Neuronal stem cell (in vitro differentiated cells): ENCODE measurements at places on chromosomes 5 and 9.

- no peak for DNase-seq
Measured at GRCh38 chr5:68446487-68446894, 230.9 kb downstream of the PIK3R1 start.

GRCh38 chr5:33073881-33074327 is 362.8 kb downstream of the NPR3 start:
- DNase-seq: no peak

DNA sequence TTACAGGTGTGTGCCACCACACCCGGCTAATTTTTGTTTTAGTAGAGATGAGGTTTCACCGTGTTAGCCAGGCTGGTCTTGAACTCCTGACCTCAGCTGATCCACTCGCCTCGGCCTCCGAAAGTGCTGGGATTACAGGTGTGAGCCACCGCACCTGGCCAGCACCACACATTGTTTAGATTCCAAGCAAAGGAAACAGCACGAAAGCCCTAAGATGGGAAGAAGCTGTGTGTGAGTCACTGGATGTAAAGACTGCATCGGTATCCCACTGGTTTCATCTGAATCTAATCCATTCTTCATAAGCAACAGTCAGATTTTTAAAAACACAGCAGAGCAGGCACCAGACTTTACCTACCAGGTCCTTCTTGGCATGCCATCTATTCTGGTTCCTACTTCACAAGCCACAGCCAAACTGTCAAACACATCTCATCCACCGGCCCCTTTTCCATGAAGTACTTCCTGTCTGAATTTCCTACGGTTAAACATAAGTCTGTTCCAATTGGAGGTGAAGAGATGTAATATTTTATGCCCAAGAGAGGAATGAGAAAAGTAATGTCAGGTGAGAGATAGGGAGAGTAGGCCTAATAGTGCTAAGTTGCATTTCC is 17.4 kb downstream of the UBTD2 start:
- no peak for DNase-seq

GRCh38 chr5:150540615-150541396 is 32.9 kb downstream of the NDST1 start:
- DNase-seq: no peak

DNA sequence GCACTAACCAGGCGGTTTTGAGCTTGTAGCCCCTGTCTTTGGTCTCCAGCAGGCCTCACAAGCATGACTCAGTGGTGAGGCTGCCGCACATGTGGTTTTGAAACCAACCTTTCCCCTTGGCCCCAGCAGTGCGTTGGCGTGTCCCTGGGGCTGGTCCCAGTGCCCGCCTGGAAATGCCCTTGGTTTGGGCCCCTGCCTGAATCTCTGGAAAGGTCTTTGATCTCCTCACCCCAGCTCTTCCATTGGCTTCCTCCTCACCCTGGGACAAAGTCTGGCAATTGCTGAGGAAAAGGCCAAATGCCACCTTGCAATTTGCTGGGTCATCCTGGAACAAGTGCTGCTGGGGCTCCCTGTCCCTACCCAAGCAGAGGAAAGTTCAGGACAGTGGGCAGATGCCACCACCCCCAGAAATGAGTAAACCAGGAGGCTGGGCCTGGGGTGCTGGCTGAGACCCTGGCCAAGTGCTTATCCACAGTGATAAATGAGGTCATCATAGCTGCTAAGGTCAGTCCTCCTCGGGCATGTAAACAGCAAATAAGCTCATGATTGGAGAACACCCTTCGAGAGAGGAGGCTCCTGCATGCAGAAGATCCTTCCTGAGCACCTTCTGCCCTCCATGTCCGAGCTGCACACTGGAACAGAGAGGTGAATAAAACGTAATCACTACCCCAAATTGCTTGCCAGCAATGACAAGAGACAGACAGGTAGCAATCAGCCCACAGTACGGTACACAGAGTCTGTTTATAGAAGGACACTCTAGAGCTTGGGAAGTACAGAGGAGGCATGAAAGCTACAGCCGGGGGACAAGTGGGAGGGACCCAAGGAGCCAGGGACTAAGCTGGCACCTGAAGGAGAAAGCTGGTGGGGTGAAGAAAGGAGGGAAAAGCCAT is 98.9 kb upstream of the CPEB4 start:
- DNase-seq: no peak

DNA sequence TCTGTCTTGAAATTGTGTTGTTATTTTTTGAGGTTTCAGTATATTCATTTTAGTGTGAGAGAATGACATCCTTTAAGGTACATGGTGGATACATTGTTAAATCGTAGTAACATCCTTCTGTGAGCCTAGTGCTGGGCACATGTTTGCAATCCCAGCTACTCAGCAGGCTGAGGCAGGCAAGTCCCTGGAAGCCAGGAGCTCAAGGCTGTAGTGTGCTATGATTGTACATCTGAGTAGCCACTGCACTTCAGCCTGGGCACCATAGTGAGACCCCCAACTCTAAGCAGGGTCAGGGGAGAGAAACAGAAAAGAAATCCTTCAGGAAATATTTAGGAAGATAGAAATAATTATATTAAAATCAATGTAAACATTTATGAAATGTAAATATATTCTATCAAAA is 62.3 kb downstream of the ZCCHC7 start:
- no peak for DNase-seq

GRCh38 chr9:90921969-90922368 is 120.3 kb downstream of the SYK start:
- DNase-seq: no peak

DNA sequence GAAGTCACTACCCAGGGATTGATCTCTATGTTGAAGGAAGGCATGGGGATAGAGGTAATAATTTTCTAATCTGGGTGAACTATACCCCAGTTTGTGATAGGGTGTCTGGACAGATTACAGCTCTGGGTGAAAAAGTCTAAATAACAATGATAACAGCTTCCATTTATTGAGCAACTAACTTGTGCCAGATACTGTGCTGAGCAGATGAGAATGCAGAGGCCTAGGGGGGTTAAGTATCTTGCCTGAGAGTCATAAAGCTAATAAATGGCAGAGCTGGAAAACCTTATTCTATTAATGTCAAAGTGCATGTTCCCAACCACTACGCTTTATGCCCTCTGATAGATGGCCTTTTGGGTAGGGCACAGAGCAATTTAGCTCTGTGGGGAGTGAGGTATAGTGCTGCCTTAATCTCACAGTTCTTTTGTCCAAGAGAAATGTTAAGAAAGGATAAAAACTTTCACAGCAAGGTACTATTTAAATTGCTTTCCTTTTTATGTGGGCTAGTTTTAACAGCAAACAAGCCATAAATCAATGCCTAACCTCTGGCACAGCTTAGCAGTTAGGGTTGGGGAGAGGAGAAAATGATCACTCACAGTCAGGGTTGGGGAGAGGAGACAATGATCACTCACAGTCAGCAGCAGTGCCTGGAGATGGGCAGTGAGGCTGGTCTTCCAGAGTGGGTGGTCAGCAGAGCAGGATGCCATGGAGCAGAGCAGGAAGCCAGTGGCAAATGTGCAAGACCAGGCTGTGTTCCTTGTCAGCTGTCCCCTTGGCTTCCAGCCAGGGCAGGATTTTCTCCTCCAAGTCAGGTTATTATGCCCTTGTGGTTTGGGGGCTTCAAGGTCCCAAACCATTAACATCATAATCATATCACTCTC is 187.0 kb downstream of the CARTPT start:
- no peak for DNase-seq

DNA sequence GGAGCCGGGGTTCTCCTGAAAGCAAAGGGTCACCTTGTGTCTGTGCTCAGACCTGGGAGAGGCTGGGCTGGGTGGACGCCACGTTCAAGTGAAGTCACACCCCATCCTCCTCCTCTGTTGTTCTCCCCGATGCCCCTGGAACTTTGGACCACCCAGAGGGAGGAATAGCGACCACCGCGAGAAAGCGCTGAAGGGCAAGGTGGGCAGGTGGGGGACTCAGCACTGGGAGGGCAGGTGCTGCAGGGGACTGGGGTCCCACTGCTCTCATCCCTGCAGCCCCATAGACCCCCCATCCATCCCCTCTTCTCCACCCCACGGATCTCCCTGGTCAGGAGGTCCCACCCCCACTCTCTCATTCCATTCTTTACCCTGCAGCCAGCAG is 48.8 kb upstream of the COL5A1 start:
- no peak for DNase-seq

GRCh38 chr5:36279054-36279698 is 22.5 kb downstream of the RANBP3L start:
- DNase-seq: no peak

DNA sequence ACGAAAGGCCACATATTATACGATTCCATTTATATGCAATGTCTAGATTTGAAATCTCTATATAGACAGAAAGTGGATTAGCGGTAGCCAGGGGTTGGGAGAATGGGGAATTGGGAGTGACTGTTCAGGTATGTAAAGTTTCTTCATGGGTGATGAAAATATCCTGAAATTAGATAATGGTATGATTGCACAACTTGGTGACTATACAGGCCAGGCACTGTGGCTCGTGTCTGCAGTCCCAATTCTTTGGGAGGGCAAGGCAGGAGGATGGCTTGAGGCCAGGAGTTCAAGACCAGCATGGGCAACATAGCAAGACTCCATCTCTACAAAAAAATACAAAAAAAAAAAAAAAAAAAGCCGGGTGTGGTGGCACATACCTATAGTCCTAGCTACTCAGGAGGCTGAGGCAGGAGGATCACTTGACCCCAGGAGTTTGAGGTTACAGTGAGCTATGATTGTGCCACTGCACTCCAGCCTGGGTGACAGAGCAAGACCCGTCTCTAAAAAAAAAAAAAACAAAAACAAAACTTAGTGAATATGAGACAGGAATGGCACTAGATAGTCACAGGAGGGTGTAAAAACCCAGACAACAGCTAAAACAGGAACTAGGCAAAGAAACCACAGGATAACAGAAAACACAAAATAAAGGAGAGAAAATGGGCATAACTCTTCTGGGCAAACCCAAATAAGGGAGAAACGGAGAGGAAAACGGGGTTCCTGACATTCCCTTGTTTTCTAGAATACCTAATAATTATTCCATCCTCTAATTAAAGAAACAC is 72.1 kb upstream of the ZNF618 start:
- DNase-seq: no peak

DNA sequence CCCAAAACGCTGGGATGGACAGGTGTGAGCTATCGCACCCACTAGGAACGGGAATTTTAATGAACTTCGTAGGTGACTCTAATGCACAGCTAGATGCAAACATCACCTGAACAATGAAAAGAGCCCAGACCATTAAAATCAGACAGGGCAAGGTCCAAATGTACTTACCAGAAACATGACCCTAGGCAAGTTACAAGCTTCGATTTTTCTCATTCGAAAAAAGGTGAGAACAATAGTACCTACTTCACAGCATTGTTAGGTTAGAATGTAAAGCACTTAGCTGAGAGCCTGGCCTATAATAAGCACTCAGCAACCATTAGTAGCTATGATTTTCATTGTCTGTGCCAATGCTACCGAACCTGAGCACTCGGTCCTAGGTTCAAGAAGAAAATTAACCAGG is 5.8 kb upstream of the KLHL3 start:
- DNase-seq: no peak

DNA sequence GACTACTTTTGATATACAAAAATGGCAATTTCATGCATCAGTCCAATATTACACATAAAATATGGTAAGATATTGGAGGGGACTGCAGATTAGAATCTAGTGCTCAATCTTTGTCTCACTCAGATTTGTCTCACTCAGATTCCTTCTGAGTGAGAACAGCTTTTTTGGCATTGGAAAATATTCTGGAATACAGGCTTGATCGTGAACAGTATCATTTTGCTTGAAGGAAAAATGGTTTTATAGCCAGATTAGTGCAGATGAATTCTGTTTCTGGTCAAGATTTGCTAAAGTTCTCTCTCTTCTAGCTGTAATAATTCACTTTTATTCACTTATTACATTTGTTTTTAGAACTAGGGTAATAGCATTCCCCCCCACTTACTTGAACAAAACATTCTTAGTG is 51.2 kb downstream of the MAN2A1 start:
- no peak for DNase-seq

DNA sequence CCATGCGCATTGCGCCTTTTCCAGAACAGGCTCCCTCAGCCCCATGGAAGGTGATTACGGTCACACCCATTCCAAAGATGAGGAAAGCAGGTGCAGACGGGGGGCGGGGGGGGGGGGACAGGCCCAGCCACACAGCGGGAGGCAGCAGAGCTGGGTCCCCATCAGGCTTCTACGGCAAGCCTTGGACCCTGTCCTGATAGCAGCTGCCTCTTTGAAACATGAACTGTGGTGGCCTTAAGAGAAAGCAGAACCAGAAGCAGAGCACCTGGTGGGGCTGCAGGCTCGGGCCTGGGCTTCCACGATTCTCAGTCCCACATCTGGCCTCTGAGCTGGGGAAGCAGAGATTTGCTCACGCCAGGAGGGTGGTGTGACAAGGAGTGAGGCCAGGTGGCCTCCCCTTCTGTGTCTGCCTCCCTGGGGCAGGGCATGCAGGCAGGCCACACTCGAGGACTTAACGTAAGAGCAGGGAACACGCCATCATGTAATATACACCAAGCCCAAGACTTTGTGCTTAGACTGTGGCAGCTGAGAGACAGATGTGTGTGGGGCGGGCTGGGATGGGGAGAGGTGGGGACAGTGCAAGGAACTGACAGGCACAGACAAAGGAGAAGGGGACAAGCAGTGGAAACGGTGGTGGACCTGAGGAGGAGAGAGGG is 14.2 kb upstream of the PHYKPL start:
- DNase-seq: no peak

- DNase-seq: no peak
Measured at GRCh38 chr5:135951257-135951656, 3.5 kb downstream of the LECT2 start.

DNA sequence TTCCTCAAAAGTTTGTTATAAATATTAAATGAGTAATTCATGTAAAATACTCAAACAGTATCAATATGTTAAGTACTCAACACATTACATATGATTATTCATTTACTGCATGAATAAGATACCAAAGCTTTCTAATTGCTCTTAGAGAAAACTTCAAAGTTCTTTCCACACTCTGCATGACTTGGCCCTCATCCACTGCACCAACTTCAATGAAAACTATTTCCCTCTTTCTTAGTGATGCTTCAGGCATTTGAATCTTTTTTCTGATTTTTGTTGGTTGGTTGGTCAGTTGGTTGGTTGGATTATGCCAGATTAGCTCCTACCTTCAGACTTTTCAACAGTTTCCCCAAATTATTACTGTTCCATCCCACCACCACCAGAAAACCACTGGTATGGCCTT is 314.7 kb upstream of the RGMB start:
- no peak for DNase-seq

DNA sequence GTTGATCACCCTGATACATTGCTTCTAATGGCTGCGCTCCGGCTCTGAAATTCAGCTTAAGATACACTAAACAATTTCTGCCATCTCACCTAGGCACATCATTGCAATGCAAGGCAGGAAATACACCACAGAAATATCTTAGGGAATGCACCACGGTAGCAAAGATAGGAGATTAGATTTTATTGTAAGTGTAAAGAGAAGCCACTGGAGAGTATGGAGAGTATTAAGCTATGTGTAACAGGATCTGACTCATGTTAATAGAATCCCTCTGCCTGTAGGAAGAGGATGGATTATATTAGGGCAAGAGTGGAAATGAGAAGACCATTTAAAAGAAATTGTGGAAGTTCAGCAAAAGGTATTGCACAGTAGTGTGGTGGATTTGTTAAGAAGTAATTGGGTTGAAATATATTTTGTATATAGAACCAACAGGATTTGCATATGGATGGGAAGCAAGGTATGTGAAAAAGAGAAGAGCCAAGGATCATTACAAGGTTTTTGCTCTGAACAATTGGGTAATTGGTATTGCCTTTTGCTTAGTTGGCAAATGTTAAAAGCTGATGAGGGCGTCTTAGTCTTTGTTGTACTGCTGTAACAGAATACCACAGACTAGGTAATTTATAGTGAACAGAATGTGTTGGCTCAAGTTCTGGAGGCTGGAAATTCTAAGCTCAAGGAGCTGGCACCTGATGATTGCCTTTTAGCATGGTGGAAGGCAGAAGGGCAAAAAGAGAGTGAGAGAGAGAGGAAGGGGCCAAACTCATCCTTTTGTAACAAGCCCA is 636.1 kb downstream of the PSAT1 start:
- DNase-seq: no peak
